ENCODE measurements at places on chromosomes 1 and 21.

- no peak for DNase-seq
Measured at GRCh38 chr1:209737118-209737505, 18.7 kb upstream of the TRAF3IP3 start.

GRCh38 chr21:39103689-39104088 lies 79.6 kb downstream of the PSMG1 start:
- DNase-seq = no peak

DNA sequence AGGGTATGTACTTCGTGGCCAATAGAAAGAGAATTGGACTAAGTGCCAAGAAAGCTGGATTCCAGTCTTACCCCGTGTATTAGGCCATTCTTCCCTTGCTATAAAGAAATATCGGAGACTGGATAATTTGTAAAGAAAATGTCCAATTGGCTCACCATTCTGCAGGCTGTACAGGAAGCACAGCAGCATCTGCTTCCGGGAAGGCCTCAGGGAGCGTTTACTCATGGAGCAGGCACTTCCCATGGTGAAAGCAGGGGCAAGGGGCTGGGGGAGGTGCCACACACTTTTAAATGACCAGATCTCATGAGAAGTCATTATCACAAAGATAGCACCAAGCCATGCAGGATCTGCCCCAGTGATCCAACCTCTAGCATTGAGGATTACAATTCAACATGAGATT lies 7.8 kb upstream of the AMIGO1 start:
- DNase-seq = no peak

DNA sequence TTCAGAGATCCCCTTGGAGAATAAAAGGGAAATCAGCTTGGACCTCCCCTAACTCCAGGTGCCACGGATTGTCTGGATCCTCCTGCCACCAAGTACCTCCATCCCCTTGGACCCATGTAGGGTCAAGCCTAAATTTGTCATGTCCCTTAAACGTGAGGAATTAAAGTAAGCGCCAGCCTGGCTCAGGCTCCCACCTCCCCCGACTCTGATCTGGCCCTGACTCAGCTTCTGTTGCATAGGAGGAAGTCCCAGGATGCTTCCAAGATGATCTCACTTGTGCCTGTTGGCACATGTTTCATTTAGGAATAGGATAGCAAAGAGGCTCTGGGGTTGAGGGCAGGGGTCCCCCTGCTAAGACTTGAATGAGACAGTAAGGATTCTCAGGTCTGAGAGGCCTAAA lies 231.9 kb upstream of the JUN start:
- no peak for DNase-seq

DNA sequence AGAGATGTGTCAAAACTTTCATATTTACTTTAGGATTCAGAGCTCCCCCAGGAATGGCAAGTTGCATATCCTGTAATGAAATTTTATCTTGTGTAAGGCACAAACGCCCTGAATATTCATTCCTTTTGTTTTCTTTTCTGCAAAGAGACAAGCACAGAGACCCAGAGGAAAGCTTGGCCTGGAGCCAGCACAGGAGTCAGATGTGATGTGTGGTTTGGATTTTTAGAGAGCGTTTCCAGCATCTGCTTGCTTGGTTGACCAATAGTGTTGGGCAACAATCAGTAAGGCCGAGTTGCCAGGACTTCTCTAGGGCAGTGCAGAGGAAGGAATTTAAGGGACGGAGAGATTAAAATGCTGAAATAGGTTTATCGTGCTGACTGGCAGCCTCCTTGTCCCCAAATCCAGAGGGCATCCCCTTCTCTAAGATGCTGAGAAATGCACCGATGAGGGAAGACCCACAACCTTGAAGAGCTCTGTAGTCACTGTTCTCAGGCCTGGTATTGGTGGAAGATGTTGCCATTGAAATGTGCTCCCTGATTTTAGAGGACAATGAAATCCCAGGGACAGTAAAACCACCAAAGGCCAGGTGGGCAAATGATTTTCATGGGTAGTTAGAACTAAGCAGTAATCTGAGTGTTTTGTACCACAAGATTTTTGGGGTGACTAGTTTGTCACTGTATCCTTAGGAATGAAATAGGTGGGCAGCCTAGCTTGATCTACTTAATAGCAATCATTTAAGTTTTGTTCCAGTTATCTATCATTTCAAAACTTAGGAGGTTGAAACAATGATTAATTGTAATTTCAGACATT lies 37.9 kb upstream of the RHOU start:
- DNase-seq = no peak

GRCh38 chr1:36156329-36157114 lies 562 bp downstream of the MAP7D1 start:
- peak; percentile 14 for DNase-seq

GRCh38 chr1:74237787-74238186 lies 2.6 kb downstream of the TNNI3K start:
- no peak for DNase-seq

DNA sequence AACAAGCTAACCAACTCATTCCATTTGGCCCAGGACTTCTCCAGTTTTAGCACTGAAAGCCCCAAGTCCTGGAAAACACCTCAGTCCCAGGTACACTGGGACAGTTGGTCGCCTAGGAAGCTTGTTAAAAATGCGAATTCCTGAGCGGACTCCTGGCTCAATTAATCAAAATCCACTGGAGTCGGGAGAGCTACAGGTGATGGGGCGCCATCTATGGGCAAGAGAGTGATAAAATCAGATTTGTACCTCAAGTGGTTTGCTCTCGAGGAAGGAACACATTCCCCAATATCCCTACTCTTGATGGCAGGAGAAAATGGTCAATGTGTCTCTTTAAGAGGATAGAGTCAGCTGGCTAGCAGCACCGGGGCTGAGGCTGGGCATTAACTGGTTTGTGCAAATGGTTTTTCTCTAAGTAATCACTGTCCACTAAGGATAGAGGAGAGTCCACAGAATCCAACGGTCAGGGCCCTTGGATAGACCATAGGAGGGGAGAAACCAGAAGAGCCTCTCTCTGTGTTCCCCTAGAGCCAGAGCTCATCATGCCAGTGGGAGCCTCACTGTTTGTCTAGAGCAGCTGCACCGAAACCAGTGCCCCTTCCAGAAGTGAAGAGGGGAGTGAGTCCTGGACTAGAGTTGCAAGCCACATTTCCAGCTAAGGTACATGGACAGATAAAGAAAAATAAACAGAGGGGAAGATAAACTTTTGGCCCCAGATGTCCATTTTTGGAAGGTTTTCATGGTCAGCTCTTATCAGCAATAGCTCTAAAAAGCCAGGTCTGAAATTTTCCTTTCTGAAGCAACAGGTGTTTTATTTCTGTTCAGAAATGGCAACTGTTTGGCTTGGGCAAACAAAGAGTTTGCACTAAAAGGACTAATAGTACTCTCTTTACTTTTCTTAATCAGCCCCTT lies 148.5 kb downstream of the TENT5C start:
- DNase-seq = peak; percentile 30

GRCh38 chr1:2235300-2235998 lies 7.3 kb downstream of the SKI start:
- DNase-seq = no peak

- DNase-seq = no peak
Measured at GRCh38 chr1:12811409-12811784, 19.8 kb downstream of the PRAMEF11 start.

DNA sequence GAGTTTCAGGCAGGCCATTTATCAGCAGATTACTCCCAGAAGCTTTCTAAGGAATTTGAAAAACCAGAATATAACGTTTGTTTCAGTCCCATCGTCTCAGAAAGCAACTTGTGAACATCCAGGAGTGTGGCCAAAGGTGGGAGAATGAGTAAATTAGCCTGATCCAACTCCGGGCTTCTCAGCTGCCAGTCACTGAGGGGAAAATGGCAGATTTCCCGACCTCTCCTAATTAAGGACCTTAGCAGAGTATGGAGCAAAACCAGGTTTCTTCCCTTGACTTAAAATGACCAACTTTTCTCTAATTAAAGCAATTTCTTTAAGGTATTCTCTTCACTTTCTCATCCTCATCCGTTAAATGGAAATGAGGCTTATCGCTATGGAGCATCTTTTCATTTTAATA lies 1.0 kb downstream of the CORT start:
- no peak for DNase-seq

DNA sequence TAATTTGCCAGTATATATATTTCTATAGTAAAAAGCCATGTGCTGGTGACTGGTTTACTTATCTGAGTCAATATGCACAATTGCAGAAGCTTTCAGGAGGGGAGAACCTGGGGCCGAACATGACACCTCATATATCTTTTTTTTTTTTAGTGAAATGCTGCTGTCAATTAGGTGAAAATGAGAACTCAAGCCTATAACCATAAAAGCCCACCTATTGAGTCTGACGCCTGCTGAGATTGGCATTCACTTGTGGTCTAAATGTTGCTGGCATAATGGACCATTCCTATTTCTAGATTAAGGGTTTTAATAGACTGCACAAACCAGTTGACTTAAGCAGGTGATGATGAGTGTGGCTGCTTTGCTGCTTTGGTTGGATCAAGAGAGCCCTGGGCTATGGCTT lies 10.8 kb downstream of the NTMT2 start:
- DNase-seq = peak; percentile 4

DNA sequence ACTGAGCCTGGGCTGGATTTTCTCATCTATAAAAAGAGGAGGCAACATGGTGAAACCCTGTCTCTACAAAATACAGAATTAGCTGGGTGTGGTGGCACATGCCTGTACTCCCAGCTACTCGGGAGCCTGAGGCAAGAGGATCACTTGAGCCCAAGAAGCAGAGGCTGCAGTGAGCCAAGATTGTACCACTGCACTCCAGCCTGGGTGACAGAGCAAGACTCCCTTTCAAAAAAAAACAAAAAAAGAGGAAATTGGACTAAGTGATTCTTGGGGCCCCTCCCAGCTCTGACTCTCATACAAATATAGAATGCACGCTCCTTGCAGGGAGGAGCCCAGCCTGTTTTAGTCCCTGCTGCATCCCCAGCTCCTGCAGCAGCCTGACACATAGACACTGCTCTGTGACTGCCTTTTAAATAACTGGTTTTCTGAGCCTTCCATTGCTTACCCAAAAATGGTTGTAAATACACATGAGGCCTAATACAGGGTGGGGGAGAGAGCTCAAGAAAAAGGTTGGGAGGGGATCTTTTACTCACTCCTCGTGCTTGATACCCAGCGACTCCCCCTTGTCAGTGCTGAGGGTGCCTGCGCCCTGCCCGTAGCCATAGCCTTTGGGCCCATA lies 17.2 kb downstream of the CSRP1 start:
- no peak for DNase-seq

DNA sequence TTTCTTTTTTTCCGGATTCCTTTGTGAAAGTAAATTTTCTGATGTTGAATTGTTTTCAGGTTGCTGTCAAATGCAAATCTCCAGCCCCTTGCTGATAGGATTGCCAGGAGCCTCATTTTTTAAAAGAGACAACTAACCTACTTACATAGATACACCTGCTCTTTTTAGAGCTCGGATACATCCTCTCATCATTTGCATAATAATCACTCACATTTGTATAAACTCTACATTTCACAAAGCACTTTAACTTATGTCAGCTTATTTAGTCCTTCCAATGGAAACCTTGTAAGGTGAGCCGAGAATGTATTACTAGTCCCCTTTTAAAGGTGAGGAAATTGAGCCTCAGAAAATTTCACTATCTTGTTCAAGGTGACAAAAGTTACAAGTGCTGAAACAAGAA lies 84.8 kb downstream of the KCTD3 start:
- DNase-seq = no peak

- no peak for DNase-seq
Measured at GRCh38 chr1:3772715-3773571, at the start of gene SMIM1. Gene SMIM1 (plus strand): TSS chr1:3772749. CDS start chr1:3775374, 2,625 bp downstream.

GRCh38 chr1:156081917-156082308 lies 352 bp downstream of the MEX3A start:
- peak; percentile 5 for DNase-seq

GRCh38 chr1:203512517-203512847 lies 18.5 kb downstream of the OPTC start:
- peak; percentile 9 for DNase-seq

GRCh38 chr1:53559854-53560580 lies 100.8 kb downstream of the DMRTB1 start:
- no peak for DNase-seq

DNA sequence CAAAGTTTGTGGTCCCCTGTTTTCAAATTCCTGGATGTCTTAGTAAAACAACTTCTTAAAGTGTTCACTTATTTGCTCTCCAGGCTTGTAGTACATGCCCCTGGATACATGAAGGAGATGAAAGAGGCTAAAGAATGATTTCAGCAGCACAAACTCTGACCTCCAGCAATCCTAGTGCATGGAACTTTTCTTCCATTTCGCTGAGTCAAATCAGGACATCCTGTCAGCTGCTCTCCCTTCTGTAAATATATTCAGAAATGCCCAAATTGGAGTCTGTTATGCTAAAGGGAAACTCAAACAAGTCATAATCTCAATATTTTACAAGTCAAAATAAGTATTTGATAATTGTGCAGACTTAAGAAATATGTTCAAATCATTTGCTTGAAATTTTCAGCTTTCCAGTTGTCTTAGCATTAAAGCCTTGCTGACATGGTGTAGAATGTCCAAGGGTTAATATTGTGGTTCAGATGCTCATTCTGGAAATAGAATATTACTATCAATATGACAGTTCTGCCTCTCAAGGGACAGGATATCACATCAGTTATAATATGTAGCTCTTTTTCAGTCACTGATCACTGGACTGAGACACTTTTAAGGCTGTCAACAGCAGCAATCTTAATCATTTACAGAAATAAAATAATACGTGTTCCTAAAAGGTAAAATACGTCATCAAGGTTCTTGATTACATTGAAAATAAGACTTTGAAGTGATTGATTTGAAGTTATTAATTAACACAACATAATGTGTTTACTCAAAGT lies 1157.3 kb downstream of the PLA2G4A start:
- no peak for DNase-seq

DNA sequence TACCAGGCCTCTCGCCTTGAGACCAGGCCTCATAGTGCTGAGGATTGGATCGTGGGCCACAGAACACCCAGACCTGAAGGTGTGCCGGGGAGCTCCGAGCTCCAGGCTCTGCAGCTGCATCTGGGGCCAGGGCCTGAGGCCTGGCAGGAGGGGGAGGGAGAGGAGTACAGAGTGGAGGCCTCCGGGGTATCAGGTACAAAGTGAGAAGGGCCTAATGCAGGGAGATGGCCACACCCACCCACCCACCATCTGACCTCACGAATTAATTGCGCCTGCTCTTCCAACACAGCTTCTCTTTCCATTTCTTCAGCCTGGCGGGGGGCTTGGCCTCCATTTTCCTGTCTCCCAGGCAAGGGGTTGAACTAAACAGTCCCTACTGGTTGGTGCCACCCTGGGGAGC lies 99.4 kb upstream of the ARHGEF16 start:
- no peak for DNase-seq

GRCh38 chr1:113874012-113874879 lies 2.7 kb upstream of the PTPN22 start:
- no peak for DNase-seq

GRCh38 chr1:47693115-47693514 lies 255.3 kb downstream of the FOXD2 start:
- DNase-seq = no peak

GRCh38 chr1:228339766-228340685 lies 66.6 kb downstream of the TRIM11 start:
- DNase-seq = no peak

DNA sequence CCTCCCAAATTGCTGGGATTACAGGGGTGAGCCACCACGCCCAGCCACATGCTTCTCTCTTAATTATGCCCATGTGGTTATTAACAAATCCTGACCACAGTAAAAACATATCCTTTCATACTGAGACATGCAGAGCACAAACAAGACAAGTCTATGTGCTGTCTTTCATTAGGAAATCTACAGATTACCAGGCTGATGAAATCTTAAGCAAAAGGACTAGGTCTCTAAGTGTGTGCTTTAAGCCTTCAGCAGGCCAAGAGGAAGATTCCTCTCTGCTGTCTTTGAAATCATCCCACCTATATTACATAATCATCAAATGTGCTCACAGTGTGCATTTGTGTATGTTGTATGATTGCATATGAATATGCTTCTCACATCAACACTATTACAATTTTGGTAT lies 419.3 kb downstream of the KCTD3 start:
- DNase-seq = no peak
